GM12892 (cell line): ENCODE measurements at places on chromosomes 11 and 22.

DNA sequence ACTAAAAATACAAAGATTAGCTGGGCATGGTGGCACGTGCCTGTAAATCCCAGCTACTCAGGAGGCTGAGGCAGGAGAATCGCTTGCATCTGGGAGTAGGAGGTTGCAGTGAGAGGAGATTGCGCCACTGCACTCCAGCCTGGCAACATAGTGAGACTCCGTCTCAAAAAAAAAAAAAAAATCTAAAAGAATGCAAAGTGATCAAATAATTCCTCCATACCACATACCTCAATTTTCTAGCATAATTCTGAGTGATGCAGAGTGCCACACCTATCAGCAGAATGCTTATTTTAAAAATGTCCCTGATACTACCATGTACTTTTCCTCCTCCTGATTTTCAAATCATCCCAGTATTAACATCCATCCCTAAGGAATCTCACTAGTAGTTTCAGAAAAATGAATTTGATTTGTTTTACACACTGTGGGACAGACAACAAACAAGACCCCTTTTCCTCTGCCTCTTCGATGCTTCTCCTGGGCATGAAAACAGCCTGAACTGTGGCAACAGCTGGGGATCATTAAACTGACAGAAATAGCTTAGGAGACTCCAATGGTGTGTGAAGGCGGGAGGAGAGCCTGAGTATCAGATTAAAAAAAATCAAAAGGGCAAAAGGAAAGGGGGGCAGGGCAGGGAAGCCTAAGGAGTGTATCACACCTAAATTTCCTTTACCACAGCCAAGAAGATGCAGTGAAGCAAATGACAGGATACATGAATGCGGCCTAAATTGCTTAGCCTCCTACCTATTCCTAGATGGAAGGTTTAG lies 114.7 kb downstream of the SGSM3 start:
- no peak for DNase-seq

DNA sequence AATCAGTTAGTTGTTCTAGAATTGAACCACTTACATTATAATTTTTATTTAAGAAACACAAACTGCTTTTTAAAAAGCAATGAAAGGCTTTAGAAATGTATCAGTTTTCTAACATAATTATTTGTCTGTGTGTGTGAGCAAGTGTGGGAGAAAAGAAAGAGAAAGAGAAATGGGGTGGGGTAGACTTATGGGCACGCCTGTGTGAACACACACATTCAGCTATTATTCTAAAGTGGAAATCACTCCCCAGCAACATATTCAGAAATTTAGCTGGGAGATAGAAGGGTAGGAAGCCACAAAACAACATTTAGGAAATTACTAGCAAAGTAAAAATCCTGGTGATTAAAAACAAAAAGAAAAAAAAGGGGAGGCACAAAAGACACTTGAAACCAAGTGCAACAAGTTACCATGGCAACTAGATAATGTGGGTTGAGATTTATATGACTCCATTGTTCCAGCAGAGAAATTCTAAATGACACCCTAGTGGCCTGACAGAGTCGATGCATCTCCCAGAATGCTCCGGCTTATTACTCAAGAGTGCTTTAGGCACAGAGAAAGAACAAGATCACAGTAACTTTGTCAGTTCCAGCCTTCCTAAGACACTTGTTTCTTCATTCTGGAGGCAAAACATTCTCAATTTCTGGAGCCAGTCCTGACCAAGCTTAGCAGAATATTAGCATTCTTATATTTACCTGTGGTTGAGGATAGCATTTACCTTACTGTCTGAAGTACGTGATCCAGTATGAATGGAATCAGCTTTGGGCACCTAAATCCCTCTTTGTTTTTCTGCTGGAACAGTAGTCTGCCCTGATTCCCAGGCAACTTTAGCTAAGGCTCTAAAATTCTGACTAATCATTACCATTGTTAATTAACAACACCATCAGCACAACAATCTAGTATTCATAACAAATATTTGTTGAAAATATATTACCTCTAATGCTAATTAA lies 444.4 kb downstream of the DLG2 start:
- no peak for DNase-seq

- no peak for DNase-seq
These were observed 2.7 kb upstream of the GSTT4 start for GRCh38 chr22:24008022-24008283.

- DNase-seq = no peak
These were observed 22.9 kb upstream of the ARHGAP8 start for GRCh38 chr22:44729391-44730021.

- no peak for DNase-seq
These were observed 97.0 kb upstream of the CD82 start for GRCh38 chr11:44468345-44468988.

DNA sequence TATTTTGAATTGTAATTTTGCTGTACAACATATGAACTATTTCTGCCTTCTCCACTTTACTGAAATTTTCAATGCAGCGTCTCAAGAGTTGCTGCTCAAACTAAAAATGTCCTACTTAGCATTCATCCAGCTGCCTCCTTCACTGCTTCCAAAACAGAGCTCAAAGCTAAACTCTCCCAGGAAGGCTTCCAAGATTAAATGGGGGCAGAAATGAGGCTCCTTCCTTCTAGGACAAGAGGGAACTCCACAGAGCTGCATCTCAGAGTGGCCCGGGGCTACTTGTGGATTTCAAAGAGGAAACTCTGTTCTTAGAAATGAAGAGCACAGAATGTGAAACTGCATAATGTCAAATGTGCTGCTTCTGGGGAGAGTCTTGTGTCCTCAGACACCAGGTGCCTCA lies 295.9 kb upstream of the NCAM1 start:
- DNase-seq = no peak

- no peak for DNase-seq
These were observed 15.2 kb upstream of the SLC6A5 start for GRCh38 chr11:20584093-20584774.

DNA sequence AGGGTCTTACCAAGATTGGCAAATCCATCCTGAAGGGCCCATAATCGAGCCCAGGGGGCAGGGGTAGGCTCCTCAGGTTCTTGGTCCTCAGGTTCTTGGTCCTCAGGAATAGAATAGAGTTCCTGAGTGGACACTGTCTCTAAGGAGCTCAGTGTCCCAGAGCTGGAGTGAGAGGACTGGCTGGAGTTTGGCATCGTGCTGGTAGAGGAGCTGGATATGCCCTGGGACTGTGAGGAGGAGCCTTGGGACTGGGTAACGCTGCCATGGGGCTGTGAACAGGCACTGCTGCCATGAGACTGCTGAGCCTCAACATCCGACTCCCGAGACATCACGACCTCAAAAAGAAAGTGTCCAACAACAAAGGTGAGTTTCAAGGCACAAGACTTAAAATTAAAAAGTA lies 7.2 kb downstream of the CHEK2 start:
- no peak for DNase-seq

DNA sequence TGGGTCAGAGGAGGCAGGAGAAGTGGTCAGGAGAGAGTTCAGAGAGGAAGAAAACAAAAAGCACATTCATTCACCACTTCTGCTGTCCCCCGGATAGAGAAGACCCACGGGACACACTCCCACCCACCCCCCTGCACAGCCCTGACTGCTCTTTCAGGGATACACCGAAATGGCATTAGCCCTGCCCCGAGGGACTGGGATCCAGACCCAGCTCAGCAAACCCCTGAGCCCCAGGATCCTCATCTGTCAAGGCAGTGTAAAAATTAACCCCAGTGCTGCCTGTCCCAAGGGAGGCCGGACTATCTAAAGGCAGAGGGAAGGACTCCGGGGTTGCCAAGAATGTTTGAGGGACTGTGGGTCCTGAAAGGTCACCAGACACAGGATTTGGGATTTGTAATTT lies 31.2 kb downstream of the TPBGL start:
- no peak for DNase-seq

- no peak for DNase-seq
These were observed 13.6 kb downstream of the GNB1L start for GRCh38 chr22:19840955-19841640.

- no peak for DNase-seq
These were observed 37.9 kb downstream of the CELF1 start for GRCh38 chr11:47514825-47515647.
